Stimulated activated CD4-positive, alpha-beta T cell treated with anti-CD3 and anti-CD28 coated beads, Interleukin-4, amount 100 ng/mL, for 24 hours (primary cell): ENCODE measurements at places on chromosomes 2 and 18.

DNA sequence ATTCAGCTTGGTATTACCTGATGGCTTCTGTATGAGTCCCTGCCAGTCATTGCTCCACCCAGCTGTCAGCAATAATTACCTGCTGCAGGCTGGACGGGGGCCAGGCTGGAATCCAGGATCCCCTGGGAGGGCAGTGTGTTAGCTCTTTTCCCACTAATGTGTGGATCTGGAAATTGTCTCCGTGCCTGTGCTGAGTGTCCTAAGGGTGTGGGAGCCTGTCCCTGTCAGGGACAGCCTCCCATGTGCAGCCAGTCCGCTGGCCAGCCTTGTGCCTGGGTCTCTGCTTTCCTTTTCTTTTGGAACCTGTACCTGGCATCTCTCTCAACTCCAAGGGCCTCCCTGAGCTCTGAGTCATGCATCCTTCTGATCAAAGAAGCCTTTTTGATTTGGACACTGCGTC is 107.2 kb upstream of the SPRED2 start:
- no peak for DNase-seq

DNA sequence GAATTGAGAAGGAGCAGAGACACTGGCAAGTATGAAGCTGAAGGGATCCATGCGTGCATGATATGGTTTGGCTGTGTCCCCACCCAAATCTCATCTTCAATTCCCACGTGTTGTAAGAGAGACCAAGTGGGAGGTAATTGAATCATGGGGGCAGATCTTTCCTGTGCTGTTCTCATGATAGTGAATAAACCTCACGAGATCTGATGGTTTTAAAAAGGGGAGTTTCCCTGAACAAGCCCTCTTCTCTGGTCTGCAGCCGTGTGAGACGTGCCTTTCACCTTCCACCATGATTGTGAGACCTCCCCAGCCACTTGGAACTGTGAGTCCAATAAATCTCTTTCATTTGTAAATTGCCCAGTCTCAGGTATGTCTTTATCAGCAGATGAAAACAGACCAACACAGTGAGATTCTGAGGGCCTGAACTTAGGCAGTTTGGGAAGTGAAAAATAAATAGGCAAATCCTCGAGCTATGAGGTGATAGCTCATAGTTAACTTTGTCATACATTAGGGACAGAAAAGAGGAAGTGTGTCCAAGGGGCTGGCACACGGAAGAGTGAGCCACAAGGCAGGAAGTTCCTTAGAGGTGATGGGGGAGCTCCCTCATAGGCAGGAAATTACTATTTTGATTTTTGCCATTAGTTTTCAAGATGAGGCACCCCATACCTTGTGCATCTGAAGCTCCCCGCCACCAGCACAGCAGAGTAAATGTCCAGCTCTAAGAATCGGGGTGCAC is 658.8 kb upstream of the ID2 start:
- DNase-seq: no peak

GRCh38 chr2:198782734-198783133 is 675.0 kb downstream of the SATB2 start:
- DNase-seq: no peak

GRCh38 chr2:64143169-64144056 is 807 bp downstream of the PELI1 start:
- DNase-seq: peak; percentile 23

GRCh38 chr18:13378150-13378549 is 159.6 kb downstream of the LDLRAD4 start:
- no peak for DNase-seq

DNA sequence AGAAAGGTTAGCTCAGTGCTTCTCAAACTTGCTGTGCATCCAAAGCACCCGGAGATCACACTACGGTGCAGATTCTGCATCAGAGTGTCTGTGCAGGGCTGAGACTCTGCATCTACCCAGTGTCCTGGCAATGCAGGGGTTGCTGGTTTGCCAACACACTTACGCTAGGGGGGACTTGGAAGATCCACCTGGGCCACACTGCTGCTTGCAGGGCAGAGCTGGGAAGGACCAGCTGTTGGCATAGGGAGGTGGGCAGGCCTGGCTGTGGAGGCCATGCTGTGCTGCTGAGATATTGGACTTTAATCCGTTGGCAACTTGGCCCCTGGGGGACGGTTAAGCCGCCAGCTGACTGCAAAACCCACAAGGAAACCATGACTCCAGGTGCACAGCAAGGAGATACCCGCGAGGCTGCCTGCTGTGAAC is 397.6 kb upstream of the HS6ST1 start:
- no peak for DNase-seq

GRCh38 chr2:78992807-78993517 is 32.5 kb upstream of the REG3G start:
- DNase-seq: no peak

DNA sequence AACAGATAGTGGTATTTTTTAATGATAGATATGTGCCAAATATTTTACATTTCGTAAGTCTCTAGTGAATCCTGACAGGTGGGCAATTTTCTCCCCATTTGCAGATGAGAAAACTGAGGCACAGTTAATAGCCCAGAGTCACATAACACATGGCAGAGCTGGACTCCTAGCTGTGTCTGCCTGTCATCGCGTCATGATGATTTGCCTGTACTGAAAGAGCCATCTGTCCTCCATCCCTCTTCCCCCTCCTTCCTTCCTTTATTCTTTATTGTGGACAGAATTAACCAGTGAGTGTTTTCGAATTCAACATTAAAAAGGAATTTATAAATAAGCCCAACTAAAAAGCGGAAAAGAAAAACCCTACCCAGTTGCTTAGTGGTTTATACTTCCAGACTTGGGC is 3.2 kb downstream of the DNAJB2 start:
- no peak for DNase-seq

DNA sequence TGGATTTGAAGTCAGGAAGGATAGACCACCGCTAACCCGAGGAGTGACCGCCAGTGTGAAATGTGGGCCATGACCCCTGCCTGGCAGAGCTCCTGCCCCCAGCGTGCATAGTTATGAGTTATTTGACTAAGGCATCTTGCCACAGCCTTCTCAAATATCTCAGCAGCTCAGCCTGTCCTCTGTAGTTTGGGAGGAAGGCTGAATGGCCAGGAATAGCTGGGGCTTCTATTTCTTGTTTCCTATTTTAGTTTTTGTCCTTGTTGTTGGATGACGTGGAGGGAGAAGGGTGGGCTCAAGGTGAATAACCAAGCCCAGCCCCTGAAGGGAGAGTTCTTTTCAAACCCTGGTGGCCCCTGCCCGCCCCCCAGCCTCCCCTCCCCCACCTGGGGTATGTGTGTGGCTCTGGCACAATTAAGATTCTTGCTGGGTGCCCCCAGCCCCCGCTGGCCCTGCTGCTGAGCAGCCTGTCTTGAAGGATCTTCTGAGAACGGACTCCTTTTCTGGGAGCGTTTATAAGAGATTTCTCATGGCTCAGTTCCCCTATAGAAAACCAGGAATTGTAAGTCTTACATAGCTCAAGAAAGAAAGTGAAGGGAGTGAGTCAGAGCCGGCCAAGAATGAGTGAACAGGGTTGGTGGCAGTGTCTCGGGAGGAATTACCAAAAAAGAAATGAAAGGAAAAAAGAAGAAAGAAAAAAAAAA is 157.4 kb downstream of the GLI2 start:
- DNase-seq: no peak

- DNase-seq: no peak
Measured at GRCh38 chr2:17643031-17643615, 102.6 kb downstream of the VSNL1 start.

GRCh38 chr2:29520001-29520400 is 401.4 kb downstream of the ALK start:
- DNase-seq: no peak

GRCh38 chr18:49745045-49746014 is 68.0 kb downstream of the ACAA2 start:
- DNase-seq: no peak

GRCh38 chr2:97663626-97663961 is 250 bp downstream of the ACTR1B start:
- no peak for DNase-seq

- DNase-seq: no peak
Measured at GRCh38 chr2:99898336-99899048, 243.9 kb downstream of the AFF3 start.

GRCh38 chr18:23798824-23799223 is 109.6 kb downstream of the LAMA3 start:
- DNase-seq: no peak
